ENCODE measurements at places on chromosomes 12 and 14.
A peak's percentile ranks its signal among the peaks of the same experiment; 100 is the strongest.

- DNase-seq: peak; percentile 56
Observed at GRCh38 chr12:49358483-49359141, 8.7 kb upstream of the SPATS2 start.

GRCh38 chr12:58310368-58310767 is 369.0 kb downstream of the ATP23 start:
- no peak for DNase-seq

- DNase-seq: no peak
Observed at GRCh38 chr12:110688446-110689280, at the start of gene HVCN1. Gene HVCN1 (minus strand): TSS chr12:110689115. CDS start chr12:110683245, 5,870 bp downstream.

- no peak for DNase-seq
Observed at GRCh38 chr14:54803926-54804537, 98.6 kb downstream of the GCH1 start.

GRCh38 chr12:98745578-98746391 is 100.7 kb downstream of the APAF1 start:
- peak; percentile 57 for DNase-seq

DNA sequence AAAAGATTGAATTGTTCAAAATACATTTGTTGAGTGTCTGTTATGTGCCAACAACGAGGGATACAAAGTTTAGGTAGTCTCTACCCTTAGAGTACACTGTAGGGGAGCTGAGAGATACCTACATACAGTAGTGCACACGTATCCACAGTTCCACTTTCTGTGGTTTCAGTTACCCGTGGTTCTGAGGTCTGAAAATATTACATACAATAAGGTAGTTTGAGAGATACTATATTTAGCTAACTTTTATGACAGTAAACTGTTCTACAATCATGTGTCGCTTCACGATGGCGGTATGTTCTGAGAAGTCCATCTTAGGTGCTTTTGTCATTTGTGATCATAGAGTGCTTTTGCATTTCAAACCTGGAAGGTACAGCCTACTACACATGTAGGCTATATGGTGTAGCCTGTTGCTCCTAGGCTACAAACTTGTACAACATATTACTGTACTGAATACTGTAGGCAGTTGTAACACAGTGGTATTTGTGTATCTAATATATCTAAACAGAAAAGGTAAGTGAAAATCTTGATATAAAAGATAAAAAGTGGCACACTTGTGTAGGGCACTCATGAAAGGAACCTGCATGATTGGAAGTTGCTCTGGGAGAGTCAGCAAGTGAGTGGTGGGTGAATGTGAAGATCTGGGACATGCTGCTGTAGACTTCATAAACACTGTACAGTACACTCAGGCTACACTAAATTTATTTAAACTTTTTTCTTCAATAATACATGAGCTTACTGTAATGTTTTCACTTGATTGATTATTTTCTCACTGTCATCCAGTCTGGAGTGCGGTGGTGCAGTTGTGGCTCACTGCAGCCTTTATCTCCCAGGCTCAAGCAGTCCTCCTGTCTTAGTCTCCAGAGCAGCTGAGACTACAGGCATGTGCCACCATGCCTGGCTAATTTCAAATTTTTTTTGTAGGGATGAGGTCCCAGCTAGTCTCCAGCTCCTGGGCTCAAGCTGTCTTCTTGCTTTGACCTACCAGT is 4.0 kb downstream of the CPSF6 start:
- no peak for DNase-seq

DNA sequence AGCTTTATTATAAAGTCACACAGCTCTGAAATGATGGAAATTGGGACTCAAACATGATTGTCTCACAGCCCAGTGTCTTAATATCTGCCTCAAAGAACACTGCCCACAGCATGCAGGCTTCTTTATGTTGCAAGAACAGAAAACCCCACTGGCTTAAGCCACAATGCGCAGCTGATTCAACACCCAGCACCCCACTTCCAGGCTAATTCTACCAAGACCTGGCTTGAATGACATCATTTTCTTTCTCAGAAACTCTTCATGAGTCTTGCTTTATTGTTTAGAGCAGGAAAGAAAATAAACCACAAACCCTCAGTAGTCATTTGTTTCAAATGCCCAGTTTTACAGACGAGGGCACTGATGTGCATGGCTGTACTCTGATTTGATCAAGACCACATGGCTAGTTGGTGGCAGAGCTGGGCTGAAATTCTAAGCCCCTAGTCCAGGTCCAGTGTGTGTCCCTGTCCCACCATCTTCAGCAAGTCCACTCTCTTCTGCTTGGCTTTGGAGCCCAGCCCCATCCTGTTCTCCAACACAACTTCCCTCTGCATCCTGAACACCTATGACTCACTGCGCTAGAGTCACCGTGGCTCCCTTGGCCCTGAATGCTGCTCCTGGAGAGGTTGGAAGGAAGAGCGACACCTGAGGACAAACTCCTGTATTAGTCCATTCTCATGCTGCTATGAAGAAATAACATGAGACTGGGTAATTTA is 50.3 kb upstream of the SRSF5 start:
- DNase-seq: peak; percentile 59

DNA sequence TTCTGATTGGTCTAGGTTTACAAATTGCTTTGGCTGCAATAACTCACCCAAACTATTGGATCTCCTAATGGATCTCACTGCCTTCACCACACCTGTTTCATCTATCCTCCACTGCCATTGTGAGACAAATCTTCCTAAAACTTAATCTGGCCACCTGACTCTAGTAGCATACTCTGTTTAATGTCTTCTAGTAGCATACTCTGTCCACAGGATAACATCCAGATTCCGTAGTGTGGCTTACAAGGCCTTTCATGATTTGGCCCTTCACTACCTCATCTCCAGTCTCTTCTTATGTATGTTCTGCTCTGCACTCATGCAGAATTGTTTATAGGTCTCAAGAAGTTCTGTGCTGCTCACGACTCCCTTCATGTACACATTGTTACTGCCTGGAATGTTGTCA is 10.0 kb downstream of the HSD17B6 start:
- no peak for DNase-seq

DNA sequence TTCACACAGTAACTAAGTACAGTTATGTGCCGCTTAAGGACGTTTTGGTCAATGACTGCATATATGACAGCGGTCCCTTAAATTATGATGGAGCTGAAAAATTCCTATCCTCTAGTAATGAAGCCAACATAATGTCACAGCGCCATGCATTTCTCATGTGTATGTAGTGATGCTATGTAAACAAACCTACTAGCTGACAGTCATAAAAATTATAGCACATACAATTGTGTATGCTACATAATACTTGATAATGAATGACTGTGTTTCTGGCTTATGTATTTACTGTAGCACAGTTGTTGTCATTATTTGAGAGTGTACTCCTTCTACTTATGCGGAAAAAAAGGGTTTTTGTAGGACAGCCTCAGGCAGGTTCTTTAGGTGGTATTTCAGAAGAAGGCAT is 99.7 kb downstream of the DACT1 start:
- no peak for DNase-seq

DNA sequence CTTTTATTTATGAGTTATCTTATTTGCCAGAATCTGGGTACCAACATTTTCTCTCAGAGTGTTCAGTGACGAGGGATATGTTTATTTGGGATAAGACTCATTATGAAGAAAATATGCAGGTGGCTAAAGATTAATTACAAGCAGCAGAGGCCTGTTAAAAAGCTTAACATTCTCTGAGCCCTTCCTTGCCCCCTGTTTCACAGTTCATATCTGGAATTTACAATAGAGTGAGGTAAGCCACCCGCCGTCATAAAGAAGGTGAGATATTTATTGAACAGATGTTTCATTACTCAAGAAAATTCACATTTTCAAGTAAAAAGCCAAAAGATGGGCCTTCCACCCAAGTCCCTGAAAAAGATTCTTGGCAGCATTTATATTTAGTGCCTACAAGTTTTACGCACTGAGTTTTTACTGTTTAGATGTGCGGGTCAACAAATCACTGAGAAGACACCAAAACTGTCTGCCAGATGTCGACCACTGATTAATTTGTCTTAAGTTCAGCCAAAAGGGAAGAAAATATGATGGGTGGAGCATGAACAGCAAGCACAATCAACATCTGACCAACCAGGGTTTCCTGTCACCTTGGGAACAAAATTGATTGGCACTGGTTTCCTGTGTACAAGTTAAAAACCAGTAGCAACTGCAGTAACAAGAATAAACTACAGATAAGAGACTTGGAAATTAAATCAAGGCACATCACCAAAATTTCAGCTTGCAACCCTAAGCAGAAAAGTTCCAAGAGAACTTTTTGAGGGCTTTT is 85.5 kb upstream of the PTPRB start:
- no peak for DNase-seq
